A172 (cell line): ENCODE measurements at places on chromosomes 11 and 22.

DNA sequence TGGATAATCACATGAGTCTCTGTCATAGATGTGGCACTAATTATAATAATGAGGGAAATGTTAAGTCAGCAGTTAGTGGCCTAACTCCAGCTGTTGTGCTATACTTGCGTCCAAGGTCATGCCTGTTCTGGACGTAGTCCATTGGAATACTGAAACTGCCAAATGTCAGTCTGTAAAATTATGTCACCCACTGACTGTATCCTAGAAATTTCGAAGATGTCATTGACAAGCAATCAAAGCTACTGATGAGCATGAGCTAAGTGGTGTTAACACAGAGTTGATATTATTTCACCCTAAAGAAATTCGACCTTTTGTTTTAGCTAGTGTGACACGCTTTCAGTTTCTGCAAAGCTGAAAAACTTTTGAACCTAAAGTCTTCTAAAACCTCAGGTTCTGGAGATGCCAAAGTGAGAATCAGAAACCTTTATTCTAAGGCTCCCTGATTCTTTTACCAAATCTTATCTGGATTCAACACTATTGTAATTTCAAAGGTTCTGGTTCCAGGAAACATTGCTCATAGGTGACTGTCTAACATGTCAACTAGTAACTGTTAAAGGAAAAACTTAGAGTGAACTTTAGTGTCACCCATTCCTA is 14.9 kb upstream of the ME3 start:
- DNase-seq, result no peak

- no peak for DNase-seq
Measured at GRCh38 chr11:67489885-67490726, 7.3 kb downstream of the AIP start.

DNA sequence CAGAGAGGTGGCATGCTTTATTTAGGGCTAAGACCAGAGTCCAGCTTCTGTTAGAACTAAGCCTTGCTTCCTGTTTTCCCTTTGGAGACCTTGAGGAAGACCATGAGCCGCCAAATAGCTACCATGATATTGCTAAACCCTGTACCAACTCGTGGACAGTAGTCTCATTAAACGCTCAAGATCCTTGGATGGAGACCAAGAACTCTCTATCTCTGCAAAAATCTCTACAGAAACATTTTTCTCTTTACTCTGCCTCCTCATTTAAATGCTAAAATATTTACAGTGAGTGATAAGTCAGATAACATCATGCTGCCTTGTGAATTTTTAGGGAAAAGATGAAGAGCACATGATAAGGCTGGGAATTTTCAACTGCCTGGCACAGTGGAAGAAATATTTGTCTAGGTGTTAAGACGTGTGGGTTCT is 197.8 kb downstream of the MAML2 start:
- peak; percentile 55 for DNase-seq

DNA sequence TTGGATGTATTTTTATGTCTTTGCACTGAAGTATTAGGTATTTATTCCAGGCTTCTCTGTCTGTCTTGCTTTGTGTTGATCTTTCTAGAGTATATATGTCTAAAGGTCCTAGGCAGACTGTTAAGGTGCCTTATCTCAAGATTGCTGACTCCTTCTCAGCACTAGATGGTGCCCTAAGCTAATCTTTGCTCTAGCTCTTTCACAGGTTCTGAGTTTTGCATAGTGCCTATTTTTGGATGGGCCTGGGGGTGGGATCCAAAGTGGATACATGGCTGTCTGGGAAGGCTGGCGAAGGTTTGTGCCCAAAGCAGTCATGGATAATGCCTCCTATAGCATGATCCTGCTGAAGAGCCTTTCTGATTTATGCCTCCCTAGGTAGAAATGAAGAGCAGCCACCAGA is 154.9 kb downstream of the TRPC6 start:
- no peak for DNase-seq

DNA sequence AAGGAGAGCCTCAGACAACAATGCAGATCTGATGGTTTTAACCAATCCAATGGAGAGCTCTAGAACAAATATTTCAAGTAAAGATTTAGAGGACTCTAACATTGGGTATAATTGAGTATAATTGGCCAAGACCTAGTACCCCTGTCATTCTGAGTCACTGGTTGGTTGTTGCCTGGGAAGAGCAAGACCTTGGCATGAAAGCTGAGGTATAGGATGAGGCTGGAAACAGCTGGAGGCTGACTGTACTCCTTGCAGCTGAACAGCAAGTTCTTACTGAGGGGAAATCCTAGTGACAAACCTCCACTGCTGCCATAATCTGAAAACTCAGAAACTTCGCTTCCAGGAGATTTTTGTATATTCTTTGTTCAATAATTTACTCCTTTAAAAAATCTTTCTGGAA is 54.3 kb upstream of the MUC15 start:
- no peak for DNase-seq

DNA sequence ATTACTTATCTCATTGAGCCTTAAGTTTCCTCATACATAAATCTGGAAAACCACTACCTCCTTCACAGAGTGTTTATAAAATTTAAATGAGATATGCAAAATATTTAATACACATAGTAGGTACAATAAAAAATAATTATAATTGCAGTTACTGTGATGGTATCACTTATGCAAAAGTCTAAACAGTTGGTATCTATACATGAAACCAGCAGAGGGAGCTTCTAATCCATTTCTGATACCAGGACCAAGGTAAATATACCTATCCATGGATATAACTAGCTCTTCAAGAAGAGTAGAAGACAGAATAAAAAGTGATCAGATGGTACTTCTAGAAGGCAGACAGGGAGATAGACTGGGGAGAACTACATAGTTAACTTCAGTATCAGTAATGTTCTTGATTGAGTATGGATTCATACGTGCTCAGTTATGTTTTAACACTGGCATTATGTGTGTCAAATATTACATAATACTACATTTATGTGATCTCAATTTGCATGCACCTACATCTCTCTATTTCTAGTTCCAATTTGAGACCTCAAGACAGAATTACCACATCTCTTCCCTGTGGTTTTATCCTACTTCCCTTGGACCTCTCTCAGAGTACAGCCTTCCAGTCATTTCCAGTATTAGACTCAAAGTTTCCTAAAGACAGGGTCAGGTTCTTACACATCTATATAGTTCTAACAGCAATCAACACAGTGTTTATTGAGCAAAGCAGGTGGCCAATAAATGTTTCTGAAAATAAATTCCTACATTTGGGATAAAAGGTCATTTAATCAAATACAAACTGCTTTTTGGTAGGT is 13.7 kb upstream of the TSG101 start:
- DNase-seq, result peak; percentile 25

DNA sequence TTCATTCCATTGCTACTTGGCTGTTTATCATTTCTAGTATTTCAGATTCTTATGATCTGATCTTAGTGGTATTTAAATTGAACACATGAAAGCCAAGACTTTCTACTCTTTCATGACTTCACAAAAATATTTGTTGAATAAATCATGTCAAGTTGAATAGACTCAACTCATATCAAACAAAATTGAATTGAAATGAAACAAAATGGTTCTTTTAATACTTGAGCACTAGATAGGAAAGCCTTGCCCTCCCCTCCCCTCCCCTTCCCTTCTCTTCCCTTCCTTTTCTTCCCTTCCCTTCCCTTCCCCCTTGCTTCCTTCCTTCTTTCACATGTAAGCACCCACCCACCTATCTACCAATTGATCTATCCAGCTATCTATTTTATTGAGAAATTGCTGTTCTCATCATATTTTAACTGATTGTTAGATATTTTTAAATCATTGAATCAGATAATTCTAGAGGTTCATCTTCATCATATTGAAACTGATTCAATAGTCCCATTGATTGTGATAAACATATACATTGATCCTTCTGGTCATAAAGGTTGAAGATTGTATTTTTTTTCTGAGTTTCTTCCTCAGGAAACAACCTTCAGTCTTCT is 2015.9 kb downstream of the LRRC4C start:
- DNase-seq, result no peak

GRCh38 chr11:96963375-96963774 is 573.6 kb downstream of the JRKL start:
- DNase-seq, result no peak
